Activated naive CD8-positive, alpha-beta T cell treated with anti-CD3 and anti-CD28 coated beads, Interleukin-2, amount 50 U/mL, for 24 hours (primary cell): ENCODE measurements at places on chromosomes 13 and 19.

DNA sequence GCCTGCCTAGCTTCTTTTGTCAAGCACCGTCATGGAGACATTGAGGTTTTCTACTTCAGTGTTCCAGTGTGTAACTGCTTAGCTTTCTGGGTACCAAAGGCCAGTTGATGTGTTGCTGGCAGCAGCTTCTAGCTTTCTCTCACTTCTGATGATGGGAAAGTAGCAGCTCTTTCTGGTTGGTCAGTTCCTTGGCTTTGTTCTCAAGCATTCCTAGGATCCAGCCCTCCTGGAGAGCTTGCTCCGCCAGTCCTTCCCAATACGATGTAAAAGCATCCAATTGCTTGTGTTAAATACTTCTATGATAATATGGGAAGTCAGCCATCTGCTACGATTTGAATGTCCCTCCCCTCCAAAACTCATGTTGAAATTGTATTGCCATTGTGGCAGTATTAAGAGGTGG is 182.8 kb downstream of the UGGT2 start:
- DNase-seq, result no peak

DNA sequence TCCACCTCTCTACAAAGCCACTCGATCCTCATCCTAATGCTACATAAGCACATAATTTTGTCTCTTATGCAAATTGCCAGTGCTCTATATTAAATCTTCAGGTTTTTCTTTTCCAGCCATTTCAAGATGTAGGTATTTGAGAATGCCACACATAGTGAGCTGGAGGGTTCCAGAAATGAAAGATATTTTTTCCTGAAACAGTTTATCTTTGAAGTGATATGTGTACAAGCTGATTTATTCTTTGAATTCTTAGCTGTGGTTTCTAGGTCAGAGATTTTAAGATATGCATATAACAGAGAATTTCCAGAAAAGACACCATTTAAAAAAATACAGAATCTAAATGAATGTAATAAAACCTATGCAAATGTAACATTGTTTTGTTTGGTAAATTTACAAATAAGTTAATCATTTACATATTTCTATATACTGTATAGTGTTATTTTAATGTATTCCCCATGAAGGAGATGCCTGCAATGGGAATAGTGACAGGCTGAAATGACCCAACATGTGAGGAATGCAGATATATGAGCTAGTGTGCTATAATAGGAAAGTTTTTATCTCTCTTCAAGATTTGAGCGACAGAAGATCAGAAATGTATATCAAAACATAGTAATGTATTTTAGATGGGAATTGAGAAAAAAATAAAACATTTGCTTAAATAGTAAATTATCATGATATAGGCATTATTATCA is 570.2 kb downstream of the SLITRK1 start:
- DNase-seq, result no peak

DNA sequence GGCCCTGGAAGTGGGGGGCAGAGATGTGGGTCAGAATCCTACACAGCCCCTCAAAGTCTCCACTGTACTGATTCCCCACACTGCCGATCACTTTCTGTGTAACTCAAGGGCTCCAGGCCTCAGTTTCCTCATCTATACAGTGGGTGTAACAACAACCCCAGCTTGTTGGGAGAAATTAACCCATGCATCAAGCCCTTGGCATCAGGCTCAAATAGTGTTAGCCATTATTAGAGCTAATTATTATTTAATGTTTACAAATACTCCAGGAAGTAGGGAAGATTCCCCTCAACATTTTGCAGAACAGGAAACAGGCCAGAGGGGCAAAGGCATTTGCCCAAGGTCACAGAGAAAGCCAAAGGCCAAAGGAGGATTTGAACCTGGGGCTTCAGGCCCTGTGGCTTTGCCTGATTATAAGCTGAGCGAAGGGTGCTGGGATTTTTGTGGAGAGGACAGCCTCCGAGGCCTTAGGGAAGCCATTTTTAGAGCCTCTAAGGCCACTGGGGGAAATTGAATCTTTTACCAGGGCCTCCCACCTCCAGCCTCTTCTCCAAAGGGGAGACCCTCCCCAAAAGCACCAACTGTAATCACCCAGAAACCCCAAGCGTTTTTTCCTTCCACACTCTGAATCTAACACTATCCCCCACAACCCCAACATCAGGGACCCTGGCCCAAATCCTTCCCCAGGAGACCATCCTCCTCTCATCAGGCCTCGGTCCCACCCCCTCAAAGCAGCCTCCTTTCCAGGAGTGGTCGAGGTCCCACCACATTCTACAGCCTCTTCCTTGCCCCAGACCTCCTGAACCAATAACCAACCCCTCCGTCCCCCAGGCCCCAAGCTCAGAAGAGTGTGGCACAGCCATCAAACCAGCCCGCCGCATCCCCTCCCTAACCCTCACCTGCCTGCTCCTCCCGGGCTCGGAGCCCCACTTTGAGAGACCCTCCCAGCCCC is 1.1 kb downstream of the FKBP8 start:
- DNase-seq, result peak; percentile 38

- DNase-seq, result no peak
Observed at GRCh38 chr19:32022044-32022640, 323.3 kb upstream of the ZNF507 start.

DNA sequence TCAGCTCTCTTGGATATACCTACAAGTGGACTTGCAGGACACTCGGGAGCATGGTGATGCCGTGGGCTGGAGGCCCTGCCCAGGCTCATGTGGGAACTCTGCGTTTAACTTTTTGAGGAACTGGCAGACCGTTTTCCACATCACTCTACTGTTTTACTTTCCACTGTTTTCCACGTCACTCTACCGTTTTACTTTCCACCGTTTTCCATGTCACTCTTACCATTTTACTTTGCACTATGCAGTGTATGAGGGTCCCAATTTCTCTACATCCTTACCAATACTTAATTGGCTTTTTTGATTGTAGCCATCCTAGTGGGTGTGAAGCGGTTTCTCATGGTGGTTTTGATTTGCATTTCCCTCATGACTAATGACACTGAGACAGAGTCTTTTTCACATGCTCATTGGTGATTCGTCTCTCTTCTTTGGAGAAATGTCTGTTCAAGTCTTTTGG is 40.5 kb downstream of the GATAD2A start:
- no peak for DNase-seq

GRCh38 chr13:109720758-109721184 is 65.6 kb downstream of the IRS2 start:
- no peak for DNase-seq

DNA sequence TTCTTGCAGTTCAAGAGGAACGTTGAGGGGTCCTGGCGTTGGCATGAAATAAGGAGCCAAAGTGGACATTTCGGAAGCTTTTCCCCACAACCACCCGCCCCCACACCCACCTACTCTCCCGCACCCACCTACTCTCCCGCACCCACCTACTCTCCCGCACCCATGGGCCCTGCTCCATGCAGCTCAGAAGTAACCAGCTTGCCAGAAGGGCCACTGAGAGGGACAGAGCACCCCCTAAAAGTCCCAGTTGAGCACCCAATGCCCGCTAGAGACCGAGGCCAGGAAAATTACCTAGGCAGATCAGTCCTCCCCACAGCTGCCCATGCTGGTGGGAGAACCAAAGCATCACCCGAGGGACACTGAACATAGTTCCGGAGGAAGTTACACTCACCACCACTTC is 11.8 kb downstream of the VSTM2B start:
- DNase-seq, result no peak

- no peak for DNase-seq
Observed at GRCh38 chr13:26695891-26696311, 64.7 kb downstream of the GPR12 start.

DNA sequence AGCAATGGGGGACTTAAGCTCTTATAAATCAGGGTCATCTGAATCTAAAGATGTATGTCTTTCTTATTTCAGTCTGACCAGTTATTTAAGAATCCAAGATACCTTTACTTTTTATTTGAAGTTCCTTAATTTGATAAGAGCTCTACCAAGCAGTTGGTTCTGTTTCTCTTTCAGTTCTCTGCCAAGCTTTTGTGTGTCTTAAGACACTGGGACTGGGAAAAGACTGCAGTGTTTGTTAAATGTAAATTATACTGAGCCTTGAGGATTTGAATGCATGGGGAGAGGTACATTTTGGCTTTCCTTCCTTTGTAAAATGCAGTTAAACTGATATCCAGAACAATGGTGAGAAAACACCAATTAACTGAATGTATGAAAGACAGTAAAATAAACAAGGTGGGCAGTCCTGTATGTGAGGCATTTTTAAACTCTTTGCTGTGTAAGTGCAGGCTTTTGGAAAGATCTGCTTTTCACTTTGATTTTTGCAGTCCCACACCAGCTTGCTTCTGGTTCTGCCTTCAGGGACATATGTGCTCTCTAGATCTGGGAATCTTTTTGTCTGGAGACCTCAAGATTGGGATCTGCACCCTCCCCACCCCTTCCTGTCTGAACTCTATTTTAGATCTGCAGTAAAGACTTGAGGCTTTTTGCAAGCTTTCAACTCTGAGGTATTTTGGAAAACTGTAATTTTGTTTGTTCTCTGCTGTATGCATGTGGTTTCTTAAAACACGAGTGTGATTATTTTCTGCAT is 77.6 kb downstream of the LRCH1 start:
- no peak for DNase-seq

- no peak for DNase-seq
Observed at GRCh38 chr13:49330546-49330864, 82.8 kb downstream of the CDADC1 start.

- DNase-seq, result no peak
Observed at GRCh38 chr13:36475468-36475867, 43.2 kb downstream of the CCNA1 start.

- DNase-seq, result peak; percentile 99
Observed at GRCh38 chr19:1103708-1104310, at the start of gene GPX4. GPX4 (plus strand) TSS chr19:1103994; CDS start chr19:1104044, 50 bp downstream.

GRCh38 chr19:30120860-30121484 is 178.9 kb downstream of the URI1 start:
- no peak for DNase-seq

- DNase-seq, result no peak
Observed at GRCh38 chr13:45594764-45595163, 20.8 kb downstream of the ERICH6B start.

GRCh38 chr13:111961651-111962192 is 105.2 kb upstream of the SOX1 start:
- no peak for DNase-seq

DNA sequence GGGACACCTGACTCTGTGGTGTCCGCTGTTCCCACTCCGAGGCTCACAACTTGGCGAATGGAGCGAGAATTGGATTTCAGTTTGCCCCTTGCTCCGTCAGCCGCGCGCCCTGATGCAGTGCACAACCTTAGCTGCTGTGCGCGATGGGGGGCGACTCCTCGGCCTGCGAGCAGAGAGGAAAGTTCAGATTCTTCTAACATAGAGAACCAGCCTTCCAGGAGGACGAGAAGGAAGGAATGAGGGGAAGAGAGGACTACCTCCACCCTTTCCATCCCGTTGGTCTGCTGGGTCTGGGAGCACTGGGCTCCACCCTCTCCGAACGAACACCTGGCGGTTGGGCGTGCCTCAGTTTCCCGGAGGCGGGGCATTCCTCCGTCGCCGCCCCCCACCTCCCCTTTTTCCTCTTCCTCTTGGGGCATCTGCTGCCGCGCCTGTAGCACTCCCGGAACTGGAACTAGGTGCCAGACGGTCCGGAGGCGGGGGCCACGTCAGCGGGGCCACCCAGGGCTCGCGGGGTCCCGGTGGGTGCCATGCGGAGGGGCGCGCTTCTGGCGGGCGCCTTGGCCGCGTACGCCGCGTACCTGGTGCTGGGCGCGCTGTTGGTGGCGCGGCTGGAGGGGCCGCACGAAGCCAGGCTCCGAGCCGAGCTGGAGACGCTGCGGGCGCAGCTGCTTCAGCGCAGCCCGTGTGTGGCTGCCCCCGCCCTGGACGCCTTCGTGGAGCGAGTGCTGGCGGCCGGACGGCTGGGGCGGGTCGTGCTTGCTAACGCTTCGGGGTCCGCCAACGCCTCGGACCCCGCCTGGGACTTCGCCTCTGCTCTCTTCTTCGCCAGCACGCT is at the start of gene KCNK6:
KCNK6 (plus strand) TSS at position 425 of the 838 bp plus-strand sequence; CDS start at position 531, 106 bp downstream.
- DNase-seq, result peak; percentile 62

DNA sequence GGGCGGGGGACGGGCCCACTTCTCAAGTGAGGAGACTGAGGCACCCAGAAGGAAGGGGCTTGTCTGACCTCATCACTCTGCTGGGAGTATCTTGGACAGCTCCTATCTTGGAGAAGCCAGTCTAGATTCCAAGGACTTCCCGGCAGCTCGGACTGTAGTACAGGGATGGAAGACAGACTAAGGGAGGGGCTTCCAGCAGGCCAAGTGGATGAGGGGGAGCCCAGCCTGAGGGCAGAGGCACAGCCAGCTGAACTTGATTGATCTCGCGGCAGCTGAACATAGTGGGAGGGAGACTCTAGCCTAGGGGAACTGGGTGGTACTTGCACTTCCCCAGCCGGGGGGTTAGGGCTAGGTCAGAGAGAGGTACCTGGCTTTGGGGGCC is 711 bp downstream of the CILP2 start:
- no peak for DNase-seq

- DNase-seq, result no peak
Observed at GRCh38 chr13:34002924-34003323, 185.0 kb downstream of the RFC3 start.

DNA sequence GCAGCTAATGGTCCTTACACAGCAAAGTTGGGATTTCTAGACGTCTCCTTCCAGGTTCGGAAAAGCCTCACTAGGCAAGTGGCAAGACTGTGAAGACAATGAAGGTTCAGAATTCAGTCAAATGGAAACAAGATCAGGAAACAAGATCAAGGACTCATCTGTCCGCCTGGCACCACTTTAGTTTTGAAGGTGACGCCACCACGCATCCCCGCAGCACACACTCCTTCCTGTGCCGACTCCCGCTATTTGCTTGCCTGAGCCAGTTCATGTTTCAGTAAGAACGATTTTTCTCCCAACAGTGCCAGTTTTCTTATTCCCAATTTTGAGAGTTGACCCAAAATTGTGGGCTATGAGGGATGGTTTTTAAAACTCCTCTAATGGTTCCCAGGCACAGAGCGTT is 41.4 kb downstream of the MPHOSPH8 start:
- no peak for DNase-seq

DNA sequence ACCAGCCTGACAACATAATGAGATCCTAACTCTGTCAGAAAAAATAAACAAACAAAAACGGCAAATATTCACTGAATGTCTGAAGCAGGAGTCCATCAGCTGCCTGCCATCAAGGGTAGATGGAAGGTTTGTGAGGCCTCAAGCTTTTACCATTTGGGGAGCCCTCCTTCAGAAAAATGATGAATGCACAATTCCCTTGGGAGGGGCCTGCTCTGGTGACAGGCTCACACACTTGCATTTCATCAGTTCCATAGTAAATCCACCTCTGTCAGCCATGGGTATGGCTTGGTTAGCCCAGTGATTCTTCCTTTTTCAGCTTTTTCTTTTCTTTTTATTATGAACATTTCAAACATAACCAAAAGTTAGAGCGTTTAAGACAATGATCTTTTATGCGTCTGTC is 26.3 kb upstream of the KATNAL1 start:
- no peak for DNase-seq

GRCh38 chr13:23463661-23464060 is 30.2 kb upstream of the SACS start:
- DNase-seq, result no peak

GRCh38 chr19:16456652-16457194 is 15.0 kb downstream of the EPS15L1 start:
- no peak for DNase-seq

DNA sequence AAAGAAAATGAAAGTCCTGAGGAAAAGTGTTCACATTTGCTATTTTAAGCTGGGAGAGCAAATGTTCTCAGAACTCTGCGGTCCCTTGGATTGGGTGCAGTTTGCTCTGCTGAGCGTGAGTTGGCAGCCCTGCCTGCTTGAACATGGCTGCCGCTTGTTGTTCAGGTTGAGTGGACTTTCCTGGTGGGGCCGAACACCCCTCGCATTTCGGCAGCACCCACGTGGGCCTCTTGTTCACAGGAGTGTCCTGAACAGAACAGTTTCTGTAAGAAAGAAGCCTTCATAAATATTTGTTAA is 10.8 kb upstream of the RNF113B start:
- DNase-seq, result no peak

GRCh38 chr19:19429361-19429760 is 23.9 kb downstream of the GATAD2A start:
- no peak for DNase-seq
